Activated CD4-positive, alpha-beta T cell treated with anti-CD3 and anti-CD28 coated beads for 48 hours (primary cell): ENCODE measurements at places on chromosomes 1 and 21.

DNA sequence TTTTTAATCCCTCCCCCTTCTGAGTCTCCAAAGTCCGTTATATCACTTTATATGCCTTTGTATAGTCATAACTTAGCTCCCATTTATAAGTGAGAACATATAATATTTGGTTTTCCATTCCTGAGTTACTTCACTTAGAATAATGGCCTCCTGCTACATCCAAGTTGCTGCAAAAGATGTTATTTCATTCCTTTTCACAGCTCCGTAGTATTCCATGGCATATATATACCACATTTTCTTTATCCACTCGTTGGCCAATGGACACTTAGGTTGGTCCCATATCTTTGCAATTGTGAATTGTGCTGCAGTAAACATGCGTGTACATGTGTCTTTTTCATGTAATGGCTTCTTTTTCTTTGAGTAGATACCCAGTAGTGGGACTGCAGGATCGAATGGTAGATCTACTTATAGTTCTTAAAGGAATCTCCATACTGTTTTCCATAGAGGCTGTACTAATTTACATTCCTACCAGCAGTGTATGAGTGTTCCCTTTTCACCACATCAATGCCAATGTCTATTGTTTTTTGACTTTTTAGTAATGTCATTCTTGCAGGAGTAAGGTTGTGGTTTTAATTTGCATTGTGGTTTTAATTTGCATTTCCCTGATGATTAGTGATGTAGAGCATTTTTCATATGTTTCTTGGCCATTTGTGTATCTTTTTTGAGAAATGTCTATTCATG is 12.3 kb downstream of the MAN1C1 start:
- no peak for DNase-seq

DNA sequence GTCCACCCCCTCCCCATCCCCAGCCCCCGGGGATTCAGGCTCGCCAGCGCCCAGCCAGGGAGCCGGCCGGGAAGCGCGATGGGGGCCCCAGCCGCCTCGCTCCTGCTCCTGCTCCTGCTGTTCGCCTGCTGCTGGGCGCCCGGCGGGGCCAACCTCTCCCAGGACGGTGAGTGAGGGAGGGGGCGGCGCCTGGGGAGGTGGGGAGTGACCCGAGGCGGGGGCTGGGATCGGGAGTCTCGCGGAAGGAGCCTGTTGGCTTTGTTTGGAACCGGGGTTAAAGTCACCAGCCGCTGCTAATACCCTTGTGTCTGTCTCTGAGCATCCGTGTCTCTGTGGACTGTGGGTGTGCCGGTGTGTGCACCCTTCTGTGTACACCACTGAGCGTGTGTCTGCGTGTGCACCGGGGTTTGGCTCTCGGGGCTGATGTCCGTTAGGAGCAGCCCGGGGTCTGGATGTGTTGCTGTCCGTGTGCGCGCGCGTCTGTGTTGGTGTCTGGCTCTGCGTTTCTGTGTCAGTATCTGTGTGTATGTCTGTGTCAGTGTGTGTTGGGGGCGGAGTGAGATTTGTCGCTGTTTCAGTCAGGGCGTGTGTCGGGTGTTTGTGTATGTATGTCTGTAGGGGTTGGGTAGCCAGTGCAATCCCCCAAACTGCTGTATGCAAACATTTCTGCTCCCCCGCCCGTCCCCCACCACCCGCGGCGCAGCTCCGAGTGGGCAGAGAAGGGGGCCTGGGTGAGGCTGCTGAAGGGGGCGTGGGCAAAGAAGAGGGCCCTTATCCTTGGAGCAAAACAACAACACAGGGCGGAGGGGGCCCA is 480 bp downstream of the CADM3 start:
- DNase-seq, result no peak

GRCh38 chr1:174988986-174989385 is 10.8 kb upstream of the CACYBP start:
- DNase-seq, result no peak

DNA sequence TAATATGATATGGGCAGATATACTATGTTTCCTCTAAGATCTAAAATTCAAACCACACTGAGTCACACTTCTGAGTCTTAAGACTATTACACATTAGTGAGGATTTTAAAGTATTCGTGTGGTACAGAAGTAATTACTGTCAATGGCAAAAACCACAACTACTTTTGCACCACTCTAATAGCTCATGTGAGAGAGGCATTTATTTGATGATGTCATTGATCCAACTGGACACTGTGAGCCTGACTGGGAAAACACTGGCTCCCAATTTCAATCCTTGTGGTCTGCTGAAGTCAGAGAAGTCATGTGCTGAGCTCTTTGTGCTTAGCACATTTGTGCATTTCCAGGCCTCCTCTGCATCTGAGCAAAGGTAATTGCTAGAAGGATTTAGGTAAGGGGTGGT is 377.8 kb downstream of the USH2A start:
- DNase-seq, result no peak

DNA sequence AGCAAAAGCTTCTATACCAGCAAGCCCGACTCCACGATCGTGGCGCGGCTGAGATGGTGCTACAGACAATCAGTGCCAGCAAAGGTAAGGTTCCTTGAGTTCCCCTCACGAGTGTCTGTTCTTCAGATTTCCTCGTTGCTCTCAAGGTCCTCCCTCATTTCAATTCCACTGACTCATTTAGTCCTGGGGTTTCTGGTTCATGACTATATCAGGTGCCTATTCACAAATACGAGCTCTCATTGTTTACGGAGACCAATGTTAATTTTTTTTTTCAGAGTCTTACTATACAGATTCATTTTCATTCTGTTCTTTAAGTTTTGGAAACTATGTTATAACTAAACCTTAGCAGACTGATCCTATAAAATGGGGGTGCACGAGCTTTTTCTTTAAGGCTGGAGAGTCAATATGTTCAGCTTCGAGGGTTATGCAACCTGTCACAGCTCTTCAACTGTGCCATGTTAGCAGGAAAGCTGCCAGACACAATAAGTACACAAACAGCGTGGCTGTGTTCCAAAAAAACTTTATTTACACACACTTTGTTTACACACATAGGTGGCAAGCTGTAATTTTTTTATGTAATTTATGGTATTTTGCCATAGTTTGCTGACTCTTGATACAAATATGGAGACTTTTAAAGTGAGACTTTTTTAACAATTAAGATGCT is 134.3 kb downstream of the ZP4 start:
- no peak for DNase-seq
